ENCODE measurements at places on chromosomes 6 and 20. TPM values are rescaled to one million over a fixed set of nuclear protein-coding genes. Genes with fewer than 3 reads are reported as not detected.
A peak's percentile ranks its signal among the peaks of the same experiment; 100 is the strongest.

- no peak for DNase-seq
Measured at GRCh38 chr6:165728216-165728615, 65.2 kb upstream of the PDE10A start.

- peak; percentile 33 for DNase-seq
Measured at GRCh38 chr20:43691928-43692524, 25.1 kb downstream of the MYBL2 start.

GRCh38 chr6:42693725-42694323 is 28.6 kb downstream of the PRPH2 start:
- DNase-seq: no peak

DNA sequence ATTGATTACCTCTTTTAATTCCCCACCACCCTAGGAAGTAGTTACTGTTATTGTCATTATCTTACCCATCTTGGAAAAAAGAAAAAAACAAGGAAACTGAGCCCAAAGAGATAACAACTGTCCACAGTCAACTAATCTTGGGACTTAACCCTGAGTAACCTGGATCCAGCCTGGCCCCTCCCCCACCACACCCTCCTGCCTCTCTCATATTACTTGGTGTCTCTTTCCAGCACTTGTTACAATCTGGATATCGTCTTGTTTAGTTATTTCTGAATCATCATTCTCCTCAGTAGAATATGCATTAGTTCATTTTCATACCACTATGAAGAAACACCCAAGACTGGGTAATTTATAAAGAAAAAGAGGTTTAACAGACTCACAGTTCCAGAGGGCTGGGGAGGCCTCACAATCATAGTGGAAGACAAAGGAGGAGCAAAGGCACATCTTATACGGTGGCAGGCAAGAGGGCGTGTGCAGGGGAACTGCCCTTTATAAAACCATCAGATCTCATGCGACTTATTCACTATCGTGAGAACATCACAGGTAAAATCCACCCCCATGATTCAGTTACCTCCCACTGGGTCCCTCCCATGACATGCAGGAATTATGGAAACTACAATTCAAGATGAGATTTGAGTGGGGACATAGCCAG is 60.3 kb downstream of the LY86 start:
- DNase-seq: no peak

- no peak for DNase-seq
Measured at GRCh38 chr6:156344491-156344890, 432.7 kb upstream of the ARID1B start.

HCK gene
- total RNA-seq: not detected

HMGCLL1 gene
- total RNA-seq: 0.96 TPM

Measured in progenitor cell of endocrine pancreas (in vitro differentiated cells).